ENCODE measurements at places on chromosomes 1 and 21.

DNA sequence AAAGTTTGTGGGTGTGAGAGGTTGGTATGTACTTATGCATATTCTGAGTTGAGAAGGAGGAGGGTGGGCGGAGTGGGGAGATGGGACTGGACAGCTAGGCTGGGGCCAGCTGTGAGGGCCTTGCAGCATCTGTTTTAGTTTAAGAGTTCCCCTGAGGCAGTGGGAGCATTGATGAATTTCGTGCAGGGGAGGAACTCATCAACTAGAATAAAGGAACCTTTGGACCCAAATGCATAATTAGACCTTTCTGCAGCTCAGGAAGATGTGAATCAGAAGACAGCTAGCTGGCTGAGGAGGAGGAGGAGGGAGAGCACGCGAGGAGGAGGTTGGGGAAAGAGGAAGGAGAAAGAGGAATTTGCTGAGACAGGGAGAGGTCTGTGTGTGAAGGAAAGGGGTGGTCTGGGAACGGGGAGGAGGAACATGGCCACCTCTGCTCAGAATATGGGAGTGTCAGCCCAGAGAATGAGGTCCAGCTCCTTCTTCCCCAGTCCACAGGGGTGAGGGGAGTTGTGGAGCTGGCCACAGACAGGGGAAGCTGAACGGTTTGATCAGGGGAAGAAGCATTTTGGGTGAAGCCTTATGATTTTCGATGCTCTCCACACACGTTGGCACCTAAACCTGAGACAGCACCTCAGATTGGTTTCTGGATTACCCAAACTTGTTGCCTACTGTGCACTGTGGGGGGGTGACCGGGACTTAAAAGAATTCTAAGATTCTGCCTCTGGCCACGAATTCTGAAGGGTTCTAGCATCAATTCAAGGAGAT lies 27.7 kb downstream of the MYOG start:
- no peak for ATAC-seq

GRCh38 chr1:207908107-207908734 lies 2.7 kb downstream of the CD34 start:
- no peak for ATAC-seq

GRCh38 chr1:10863886-10864285 lies 67.4 kb upstream of the CASZ1 start:
- ATAC-seq, result no peak

- ATAC-seq, result no peak
Observed at GRCh38 chr1:56363007-56363770, 216.2 kb downstream of the PLPP3 start.

GRCh38 chr1:81801651-81802456 lies 1.1 kb downstream of the ADGRL2 start:
- no peak for ATAC-seq

DNA sequence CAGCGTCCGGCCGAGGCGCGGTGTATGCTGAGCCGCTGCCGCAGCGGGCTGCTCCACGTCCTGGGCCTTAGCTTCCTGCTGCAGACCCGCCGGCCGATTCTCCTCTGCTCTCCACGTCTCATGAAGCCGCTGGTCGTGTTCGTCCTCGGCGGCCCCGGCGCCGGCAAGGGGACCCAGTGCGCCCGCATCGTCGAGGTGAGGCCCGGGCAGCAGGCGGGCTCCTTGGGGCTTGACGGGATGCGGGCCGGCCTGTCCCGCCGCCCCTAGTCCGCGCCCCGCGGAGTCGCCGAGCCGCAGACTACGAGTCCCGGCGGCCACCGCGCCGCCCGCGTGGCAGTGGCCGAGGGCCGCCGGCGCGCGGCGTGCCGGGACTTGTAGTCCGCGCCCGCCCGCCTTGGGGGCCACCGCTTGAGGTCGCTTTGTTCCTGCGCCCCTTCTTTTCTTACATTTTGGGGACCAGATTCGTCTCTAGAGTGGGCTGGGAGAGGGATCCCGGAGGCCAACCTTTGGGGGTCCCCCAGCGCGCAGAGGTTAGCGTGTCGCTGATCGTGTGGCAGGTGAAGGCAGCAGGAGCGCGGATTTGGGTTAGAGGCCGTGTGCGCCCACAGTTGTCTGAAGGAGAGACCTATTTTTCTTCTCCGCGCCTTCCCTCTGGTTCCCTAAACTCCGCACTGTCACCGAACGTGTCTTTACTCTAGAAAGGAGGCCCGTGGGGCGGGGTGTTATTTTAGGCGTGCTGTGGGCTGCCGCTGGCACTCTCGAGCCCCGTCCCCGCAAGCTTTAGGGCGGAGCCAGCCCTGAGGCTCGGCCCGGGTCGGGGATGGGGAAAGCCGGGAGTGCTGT lies 553 bp downstream of the CMPK1 start:
- peak; percentile 90 for ATAC-seq

GRCh38 chr1:247281001-247281574 lies 25.2 kb downstream of the VN1R5 start:
- no peak for ATAC-seq

- no peak for ATAC-seq
Observed at GRCh38 chr1:200282497-200283122, 127.2 kb downstream of the ZNF281 start.

GRCh38 chr1:116326486-116326885 lies 46.6 kb upstream of the ATP1A1 start:
- ATAC-seq, result no peak

DNA sequence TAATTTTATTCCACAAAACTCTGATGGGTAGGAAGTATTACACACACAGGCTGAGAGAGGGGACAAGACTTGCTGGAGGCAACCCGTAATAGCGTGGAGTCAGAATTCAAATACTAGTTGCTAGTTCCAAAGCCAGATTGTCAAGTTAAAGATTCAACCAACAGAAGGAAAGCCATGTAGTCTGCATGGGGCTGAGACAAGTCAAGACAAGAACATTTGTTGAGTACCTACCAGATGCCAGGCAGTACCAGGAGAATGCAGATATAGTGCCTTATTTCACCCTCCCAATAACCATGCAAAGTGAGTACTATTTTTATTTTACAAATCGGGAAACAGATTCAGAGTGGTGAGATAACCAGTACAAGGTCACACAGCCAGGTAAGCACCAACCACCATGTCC lies 110.4 kb upstream of the SPATA6 start:
- ATAC-seq, result no peak

DNA sequence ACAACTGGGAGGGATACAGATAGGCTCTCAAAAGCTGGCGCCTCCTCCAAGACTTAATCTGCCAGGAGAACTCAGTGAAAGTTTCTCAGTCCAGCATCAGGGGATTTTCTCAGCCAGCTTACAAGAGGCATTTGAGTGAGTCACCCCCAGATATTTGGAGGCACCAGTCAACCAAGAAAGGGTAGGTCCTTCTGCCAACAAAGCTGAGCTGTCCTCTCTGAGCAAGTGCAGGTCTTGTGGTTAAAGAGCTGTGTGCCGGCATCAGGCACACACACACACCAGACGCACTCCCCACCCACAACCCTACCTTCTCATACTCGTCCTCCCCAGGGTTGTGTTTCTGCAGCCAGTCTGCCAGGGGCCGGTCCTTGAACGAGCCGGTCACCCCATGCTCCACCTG lies 27.0 kb upstream of the PPP1R15B start:
- ATAC-seq, result peak; percentile 58

DNA sequence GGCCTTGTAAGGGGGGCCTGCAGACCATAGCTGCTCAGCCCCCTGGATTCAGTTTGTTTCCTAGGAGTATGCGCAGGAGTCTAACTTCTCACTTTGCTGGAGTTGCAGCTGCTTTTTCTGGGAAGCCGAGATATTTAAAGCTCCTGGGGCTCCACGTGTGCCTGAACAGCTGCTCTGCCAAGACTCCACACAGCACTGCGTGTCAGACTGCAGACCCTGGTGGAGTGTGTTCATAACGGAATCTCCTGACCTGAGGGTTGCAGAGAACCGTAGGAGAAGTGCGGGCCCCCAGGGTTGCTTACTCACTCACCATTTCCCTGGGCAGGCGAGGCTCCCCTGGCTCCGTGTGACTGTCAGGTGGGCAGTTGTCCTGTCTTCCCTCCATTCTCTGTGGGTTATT lies 474.3 kb upstream of the TMPRSS15 start:
- ATAC-seq, result no peak

- peak; percentile 78 for ATAC-seq
Observed at GRCh38 chr1:152036267-152037216, at the start of gene S100A11. TSS of gene S100A11 (minus strand) at chr1:152037004. CDS start at chr1:152036915, 89 bp downstream.

DNA sequence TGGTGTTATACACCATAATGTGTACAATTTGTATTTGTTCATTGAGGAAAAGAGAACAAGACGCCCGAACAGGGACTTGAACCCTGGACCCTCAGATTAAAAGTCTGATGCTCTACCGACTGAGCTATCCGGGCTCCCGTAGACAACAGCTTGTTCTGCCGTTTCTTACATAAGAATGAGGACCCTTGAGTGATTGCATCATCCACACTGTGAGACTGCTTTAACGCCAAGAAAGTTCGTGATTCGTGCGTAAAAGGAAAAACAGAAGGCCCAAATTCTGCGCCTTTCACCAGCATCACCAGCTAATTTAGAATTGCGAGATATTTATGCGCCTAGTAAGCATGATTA lies 9.3 kb upstream of the MDM4 start:
- peak; percentile 82 for ATAC-seq

DNA sequence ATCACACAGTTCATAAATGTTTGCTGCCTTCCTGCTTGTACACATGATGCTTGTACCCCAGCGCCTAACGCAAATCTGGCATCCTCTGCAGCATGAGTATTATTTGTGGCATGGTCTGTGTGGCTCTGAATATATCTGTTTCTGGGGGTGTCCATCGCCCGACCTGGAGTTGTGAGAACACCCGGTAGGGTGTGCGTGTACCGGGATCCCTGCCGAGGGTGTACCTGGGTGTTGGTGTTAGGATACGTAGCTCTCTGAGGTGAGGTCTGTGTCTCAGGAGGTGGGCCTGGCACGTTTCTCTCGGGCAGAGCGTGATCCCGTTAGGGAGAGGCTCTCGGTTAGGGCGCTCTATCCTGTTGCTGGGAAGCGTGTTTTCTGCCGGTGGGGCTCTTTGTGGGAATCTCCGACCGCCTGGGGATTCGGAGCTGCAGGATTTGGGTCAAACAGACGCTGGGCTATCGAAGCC lies 10.4 kb upstream of the CDC20 start:
- ATAC-seq, result no peak

DNA sequence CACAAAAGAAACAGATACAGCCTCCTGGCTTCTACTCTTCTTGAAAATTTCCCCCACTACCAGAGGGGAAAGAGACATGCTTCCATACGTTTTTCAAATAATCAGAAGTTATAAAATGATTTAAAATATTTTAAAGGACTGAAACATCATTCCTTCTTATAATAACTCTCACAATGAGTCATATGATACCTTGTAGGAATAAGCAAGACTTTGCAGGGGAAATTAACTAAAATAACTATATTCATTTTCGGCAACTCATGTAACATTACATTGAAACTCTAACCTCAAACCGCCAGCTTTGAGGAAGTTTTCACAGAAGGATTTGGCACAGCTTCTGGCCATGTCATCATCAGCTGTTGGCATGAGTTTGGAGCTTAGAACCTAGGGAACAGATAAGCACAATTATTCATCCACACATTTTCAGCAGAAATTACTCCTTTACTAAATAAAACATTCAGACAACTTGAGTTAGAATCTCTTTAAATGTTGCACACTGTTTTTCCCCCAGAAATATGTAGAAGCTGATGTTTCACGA lies 85.9 kb downstream of the USP24 start:
- no peak for ATAC-seq

DNA sequence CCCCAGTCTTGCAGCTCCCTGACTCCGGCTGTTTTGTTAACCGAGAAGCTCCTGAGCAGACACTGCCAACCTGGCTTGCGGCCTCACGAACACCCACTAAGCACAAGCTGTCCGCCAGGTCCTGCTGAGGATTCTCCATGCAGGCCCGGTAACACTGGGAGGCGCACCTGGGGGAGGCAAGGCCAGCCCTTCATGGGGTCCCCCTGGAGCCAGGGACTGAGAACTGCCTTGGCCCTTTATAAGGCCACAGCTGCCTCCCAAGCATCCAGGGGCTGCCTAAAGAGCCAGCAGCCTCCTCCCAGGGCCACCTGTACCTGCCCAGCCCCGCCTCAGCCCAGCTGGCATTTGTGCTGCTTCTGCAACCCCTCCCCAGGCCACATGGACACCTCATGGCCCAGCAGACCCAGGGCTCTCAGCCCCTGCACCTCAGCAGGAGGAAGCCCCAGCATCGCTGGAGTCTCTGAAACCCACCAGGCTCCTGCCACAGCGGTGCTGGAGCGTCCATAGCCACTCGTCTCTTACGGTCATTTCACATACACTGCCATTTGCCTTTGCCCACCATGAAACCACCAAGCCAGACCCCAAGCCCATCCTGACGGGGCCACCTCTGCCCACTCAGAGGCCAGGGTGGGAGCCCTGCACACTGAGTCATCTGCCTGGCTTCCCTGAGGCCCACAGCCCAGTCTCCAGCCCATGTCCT lies 82.5 kb downstream of the NPHP4 start:
- ATAC-seq, result no peak

DNA sequence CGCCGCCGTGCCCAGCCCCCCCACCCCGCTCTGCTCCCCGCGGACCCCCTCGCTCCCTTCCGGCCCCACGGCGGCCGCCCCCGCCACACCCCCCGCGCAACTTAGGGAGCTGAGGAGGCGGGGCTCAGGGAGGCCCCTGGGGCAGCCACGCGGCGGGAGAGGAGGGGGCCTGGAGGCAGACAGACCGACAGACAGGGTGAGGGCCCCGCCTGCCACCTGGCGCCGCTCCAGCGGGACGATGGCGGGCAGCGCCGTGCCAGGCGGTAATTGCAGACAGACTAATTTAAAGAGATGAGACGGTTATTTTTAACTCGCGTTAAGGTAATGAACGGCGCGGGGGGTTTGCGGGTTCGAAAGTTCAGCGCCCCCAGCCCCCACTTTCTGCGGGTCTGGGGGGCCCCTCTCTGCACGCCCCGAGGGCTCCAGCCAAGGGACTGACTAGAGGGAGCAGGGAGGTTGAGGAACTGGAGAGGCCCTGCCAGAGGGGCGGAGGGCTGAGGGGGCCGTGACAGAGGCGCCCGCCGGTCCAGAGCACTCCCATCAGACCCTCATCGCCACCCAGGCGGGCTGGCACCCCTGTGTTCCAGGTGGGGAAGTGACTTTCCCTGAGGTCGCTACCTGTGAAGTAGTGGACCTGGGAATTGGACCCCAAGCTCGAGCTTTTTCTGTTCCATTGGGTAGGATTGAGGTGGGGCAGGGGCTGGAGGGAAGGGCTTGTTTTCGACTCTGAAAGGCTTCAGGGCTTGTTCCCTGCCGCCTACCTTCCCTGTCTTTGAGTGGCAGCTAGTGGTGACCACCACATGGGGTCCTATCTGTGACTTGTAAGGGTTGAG lies 5.4 kb downstream of the FOXO6 start:
- ATAC-seq, result no peak

DNA sequence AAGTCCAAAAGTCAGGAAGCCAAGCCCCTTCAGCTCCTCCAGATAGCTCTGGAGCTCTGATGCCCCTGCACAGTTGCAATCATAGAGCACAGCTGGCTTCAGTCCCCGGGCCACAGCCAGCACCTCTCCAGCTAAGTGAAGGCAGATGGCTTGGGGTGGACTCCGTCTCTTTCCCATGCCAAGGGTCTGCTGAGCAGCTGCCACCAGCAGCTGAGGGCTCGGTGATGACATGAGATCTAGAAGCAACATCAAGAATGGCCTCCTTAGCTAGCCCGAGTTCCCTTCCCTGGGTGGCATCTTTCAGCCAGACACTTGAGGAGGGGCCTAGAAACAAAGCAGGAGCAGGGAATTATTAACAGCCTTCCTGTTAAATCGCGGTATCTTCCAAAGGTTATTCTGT lies 973 bp downstream of the C1orf74 start:
- ATAC-seq, result no peak

- peak; percentile 55 for ATAC-seq
Observed at GRCh38 chr1:30929135-30929889, 20.8 kb upstream of the SDC3 start.
